Breast epithelium (tissue), 4 donors: ENCODE measurements at places on chromosomes 2 and 18. TPM values are rescaled to one million over a fixed set of nuclear protein-coding genes. Genes with fewer than 3 reads are reported as not detected.

EEF1B2 gene
- total RNA-seq, result 563 TPM

CYP1B1 gene
- total RNA-seq, result 166 TPM

IL36A gene
- not detected for total RNA-seq

LAMA1 gene
- 0.48 TPM for total RNA-seq

UGT1A7 gene
- total RNA-seq, result not detected

OLA1 gene
- 56.0 TPM for total RNA-seq

PRSS56 gene
- not detected for total RNA-seq

RGPD4 gene
- not detected for total RNA-seq

NDC80 gene
- total RNA-seq, result 0.96 TPM

CD207 gene
- total RNA-seq, result 0.33 TPM

CD226 gene
- 2.1 TPM for total RNA-seq

DYNAP gene
- total RNA-seq, result not detected

TTC21B gene
- 28.6 TPM for total RNA-seq

HOXD12 gene
- total RNA-seq, result not detected

ASB18 gene
- not detected for total RNA-seq

CCDC121 gene
- total RNA-seq, result 8.9 TPM

HJURP gene
- 0.33 TPM for total RNA-seq

CFC1 gene
- not detected for total RNA-seq

DDX1 gene
- 72.6 TPM for total RNA-seq

RNF103 gene
- total RNA-seq, result 35.4 TPM

ANKRD53 gene
- total RNA-seq, result 4.9 TPM

C18orf63 gene
- not detected for total RNA-seq

OXER1 gene
- 1.0 TPM for total RNA-seq

NLRC4 gene
- 1.8 TPM for total RNA-seq

CD8A gene
- total RNA-seq, result 3.2 TPM

CPLX4 gene
- not detected for total RNA-seq

CFLAR gene
- total RNA-seq, result 207 TPM

KLHL41 gene
- 2.3 TPM for total RNA-seq

TMEM169 gene
- total RNA-seq, result 1.3 TPM
